ENCODE measurements at places on chromosomes 3 and 15.
A peak's percentile ranks its signal among the peaks of the same experiment; 100 is the strongest.

DNA sequence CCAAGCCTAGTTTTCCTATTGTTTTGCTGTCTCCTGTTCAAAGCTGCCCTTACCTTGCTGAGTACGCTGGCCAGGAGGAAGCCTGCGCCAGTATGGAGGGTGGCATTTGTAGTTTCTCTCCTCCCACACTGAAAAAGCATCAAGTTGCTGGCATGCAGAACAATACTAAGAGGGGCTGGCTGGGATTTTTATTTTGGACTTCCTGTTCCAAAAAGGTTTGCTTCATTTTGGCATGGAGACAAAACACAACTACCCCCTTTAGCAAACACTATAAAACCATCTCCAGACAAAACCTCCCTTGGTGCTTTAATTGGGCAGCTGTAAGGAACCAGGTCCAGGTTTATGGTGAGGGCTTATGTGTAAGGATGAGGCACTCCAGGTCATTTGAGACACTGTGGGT, 457.6 kb downstream of the PDCD6IP start:
- no peak for DNase-seq

- no peak for DNase-seq
Measured at GRCh38 chr3:171267104-171267503, 193.1 kb downstream of the TNIK start.

- no peak for DNase-seq
Measured at GRCh38 chr15:74038707-74039655, 43.4 kb downstream of the GOLGA6A start.

GRCh38 chr15:92429378-92430068, 35.8 kb downstream of the ST8SIA2 start:
- no peak for DNase-seq

- no peak for DNase-seq
Measured at GRCh38 chr3:178002113-178002512, 534.1 kb upstream of the KCNMB2 start.

DNA sequence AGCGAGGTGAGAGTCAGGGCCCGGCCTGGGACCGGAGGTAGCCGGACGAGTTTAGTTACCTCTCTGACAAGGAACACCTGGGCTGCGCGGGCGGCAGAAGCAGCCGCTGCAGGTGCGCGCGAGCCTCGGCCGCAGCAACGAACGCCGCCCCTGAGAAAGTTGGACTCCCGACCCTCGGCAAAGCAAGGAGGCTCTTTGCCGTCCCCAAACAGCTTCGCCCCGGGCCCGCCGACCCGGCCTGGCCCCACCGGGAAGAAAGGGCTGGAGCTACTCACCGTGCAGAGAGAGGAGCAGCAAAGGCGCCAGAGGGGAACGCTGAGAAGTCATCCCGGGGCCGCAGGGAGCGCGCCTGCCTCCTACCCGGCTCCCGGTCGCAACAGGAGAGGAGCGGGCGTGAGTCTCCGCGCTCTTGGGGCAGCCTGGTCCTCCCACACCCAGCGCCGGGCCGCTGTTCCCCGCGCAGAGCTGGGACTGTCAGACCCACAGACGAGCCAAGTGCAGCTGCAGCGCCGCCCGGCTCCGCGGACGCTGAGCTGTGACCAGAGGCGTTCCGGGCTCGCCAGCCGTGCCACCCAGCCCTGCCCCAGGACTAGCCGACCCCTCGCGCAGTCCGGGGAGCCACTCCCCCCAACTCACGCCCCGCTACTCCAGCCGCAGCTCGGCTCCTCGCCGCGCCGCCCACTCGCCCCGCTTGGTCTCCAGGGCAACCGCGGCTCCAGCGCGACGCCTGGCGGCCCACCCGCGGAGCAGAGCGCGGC, at the start of gene IGSF11:
IGSF11 (minus strand) TSS at position 591 of the 758 bp plus-strand sequence; CDS start at position 327, 264 bp downstream.
- peak; percentile 38 for DNase-seq

DNA sequence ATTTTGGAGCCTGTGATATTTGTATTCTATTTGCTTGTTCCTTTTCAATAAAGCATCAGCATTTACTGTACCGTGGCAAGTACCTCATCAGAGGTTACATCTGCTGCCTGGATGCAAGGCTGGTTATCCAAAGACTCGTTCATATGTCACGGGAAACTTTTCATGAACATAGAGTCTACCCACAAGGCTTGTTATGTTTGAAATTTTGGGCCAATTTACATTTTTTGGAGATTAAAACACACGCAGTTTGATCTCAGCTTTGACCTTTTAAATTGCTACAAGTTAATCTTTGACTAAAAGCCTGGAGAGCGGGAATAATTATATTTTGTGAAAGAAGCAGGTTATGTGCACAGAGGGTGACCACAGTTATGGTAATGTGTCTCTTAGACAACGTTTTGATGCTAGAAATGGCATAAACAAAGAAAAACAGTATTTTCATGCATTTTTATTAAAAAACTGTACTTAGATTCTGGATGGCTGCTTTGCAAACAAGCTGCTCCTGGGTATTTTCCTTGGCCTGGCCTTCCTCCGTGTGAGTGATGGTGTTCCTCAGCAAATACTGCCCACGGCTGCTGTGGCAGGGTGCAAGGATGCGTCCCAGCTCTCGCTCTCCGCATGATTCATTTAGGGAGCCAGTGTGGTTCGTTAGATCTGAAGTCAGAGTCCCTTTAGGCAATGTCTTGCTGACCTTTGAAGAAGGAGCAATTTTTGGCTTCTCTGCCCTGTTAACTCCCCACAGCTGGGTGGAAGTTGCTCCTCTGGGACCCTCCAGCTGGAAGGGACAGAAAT, 27.1 kb downstream of the CHST2 start:
- DNase-seq, result no peak

DNA sequence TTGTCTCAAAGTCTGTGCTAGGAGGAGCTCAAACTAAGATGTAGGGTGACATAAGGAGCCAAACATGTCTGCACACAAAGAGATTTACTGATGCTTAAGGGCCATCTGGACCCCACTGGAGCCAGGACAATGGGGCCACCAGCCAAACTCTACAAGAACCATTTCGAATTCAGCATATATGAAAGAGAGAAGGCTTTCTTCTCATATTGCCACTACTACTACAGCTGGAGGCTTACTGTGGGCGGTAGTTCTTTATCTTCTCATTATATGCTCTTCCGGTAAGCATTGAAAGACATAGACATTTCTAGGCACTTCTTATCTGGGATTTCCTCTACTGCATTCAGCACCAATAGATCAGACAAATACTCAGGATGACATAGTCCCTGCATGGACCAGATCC, 404.4 kb upstream of the PROK2 start:
- no peak for DNase-seq

DNA sequence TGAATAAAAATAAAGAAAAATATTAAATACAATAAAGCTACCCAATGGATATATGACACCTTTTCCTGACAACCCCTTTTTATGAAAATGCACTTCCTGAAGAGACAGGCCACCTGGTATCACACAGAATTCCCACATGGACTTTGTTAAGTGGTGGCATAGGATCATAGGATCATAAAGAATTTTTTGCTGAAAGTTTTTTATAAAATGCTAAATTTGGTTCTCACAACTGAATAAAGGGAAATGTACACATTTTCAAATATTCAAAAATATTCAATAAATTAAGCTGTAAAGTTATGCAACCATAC, 102.5 kb upstream of the ROBO1 start:
- no peak for DNase-seq
